NCI-H1092 treated with DMSO at 0.1 percent for 48 hours (cell line): ENCODE measurements at places on chromosomes 2 and 18.

GRCh38 chr2:150267651-150268415 is 219.6 kb downstream of the RND3 start:
- DNase-seq = no peak

GRCh38 chr2:183341057-183341456 is 216.8 kb downstream of the NUP35 start:
- no peak for DNase-seq

- DNase-seq = no peak
Observed at GRCh38 chr2:106076941-106077340, 117.2 kb downstream of the UXS1 start.

- DNase-seq = no peak
Observed at GRCh38 chr2:131542438-131543384, 15.0 kb downstream of the CCDC74A start.

- peak; percentile 77 for DNase-seq
Observed at GRCh38 chr2:196330645-196331044, 159.3 kb upstream of the STK17B start.

DNA sequence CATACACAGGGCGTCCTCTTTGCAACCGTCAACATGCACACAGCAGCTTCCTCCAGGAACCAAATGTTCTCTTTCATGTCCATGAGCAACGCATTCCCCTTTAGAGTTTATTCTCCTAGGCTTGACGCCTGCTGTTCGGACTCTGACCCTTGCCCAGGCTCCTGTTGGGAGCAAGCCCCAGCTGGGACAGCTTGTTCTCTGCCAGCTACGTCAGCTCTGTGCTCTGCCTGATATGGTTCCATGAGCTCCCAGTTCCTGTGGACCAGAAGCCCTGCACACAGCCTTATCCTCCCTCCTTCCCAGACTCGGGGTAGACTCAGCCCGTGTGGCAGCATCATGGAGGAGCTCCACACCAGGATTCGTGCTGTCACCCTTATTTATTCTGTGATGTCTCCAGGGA is 253.1 kb upstream of the PXDN start:
- DNase-seq = no peak

DNA sequence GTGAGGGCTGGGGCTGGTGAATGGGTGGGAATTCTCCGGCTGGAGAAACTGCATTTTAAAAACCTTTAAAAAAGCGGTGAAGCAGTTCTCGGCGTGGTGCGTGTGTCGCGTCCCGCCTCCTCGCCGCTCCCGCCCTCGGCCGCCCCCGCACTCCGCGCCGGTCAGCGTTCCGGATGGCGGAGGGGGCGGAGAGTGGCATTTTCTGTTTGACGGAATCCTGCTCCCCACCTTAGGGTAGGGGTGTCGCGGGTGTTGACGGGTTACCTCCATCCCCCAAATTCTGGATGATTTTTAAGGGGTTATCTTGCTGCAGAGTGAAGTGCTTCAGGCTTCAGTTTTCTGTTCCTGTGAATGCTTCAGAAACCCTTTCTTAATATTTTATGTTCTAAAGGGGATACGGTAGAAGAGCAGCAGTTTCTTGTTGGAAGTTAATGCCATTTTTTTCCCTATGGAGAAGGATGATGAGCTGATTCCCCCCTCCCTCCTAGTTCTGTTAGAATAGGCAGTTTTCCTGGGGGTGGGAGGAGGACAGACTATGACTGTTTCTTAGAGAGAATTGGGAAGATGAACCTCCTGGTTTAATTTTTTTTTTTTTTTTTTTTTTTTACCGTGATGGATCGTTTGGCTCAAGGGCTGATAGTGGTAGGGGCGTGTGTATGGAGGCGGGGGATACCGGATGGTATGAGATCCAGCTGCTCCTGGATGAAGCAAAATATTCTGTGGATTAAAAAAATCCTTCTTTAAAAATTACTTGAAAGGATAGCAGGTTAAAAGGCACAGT is 756 bp downstream of the ABI2 start:
- peak; percentile 53 for DNase-seq

DNA sequence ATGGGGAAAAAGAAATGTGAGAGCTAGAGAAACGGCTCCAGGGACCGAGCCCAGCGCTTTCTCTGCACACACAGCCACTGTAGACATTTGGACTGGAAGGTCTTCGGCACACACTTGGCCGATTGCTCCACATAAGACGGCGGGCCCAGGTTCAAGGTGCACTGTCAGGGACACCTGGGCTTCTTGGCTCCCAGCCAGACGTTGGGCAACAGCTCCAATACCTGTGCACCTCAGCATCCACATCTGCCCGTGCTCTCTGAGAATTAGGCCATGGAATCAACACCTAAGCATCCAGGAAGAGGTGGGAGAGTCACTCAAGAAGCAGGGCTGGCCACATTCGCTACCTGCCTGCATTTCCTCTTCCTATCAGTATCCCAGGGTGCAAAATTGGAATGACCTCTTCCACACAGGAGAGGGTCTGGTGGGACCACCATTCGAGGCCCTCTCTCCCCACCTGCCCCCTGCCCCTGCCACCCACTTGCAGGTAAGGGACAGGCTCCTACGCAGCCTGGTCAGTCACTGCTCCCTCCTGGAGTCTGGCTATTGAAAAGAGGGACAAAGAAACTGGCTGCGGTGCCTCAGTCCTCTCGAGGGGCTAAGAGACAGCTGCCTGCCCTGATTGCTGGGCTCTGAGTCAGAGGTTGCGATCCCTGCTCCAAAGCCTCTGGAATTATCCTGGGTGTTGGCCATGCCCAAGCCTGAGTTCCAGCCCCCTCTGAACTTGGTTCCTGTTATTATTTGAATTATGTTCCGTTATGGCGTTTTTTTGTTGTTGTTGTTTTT is 40.1 kb upstream of the TAF1B start:
- no peak for DNase-seq
